Stimulated activated CD4-positive, alpha-beta T cell treated with anti-CD3 and anti-CD28 coated beads, Interleukin-12 subunit alpha, Interleukin-12 subunit beta, amount 100 ng/mL, for 24 hours (primary cell): ENCODE measurements at places on chromosomes 3 and 15.

DNA sequence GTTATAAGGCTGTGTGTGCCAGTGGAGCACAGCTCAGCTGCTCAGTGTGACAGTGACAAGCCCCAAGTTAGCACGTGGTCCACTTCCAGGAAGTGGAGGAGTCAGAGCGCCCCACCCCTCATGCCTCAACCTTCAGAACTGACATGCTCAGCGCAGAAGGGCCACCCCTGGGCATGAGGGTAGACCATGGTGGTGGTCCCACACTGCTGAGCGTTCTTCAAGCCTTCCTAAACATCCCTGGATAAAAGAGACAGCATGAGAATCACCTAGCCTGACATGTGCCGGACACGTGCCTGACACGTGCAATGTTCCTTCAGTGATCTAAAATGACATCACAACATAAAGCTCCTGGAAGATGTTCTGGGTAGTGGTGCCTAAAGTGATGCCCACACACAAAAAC lies 16.8 kb downstream of the ATP10A start:
- no peak for DNase-seq

DNA sequence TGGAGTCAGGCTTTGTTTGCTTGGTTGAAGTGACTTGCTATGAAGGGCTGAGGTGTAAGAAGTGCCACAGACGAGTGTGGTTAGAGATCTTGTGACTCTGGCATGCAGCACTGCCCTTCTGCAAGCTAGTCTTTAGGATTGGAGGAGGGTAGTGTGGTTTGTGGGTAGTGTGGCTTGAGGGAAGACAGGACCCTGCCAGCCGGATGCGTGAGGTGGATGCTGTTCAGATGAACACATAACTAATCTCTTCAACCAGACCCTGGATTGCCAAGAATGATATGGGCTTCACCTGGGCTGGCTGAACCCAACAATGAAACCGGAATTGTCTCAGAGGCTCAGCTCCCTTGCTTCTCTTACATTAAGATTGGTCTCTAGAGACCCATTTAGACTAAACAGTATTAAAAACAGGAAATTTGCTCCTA lies 32.7 kb downstream of the STARD9 start:
- DNase-seq = no peak

- DNase-seq = no peak
These were observed 441.3 kb upstream of the THBS1 start for GRCh38 chr15:39139431-39140059.

- DNase-seq = no peak
These were observed 31.9 kb downstream of the AGTR1 start for GRCh38 chr3:148729476-148730055.

DNA sequence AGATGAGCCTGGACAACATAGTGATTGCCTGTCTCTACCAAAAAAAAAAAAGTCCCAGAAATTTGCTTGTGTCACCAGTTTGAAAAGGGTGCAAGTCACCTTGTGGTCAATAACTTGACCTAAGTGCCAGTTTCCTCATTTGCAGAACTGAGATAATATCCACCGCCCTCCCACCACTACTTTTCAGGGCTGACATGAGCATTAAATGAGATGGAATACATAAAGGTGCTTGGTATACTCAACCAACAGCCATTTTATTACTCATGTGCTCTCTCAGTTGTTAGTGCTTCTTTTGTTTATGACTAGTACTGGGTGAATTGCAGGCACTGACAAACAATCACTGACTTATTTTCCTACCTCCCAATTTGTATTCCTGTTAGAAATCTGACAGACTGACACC lies 340.5 kb upstream of the SATB1 start:
- DNase-seq = no peak

DNA sequence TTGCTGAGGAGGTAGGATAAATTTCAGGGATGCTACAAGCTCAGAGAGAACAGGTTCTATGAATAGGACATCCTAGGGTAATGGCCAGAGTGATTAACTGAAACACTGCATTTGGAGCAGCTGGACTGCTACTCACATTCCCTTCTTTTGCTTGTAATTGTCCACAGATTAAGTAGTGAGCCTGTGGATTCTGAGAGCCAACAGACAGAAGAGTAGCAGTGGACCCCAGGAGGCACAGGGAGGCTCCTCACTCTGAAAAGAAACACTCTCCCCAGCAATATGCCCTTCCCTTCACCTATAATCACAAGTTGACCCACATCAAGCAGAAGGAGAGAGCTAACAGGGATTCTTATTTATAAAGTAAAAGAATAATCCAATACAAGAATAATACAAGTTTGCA lies 10.6 kb upstream of the RFX7 start:
- DNase-seq = no peak

- DNase-seq = no peak
These were observed 22.3 kb upstream of the SLC12A8 start for GRCh38 chr3:125234831-125235230.

GRCh38 chr15:82803793-82804574 lies 1.9 kb downstream of the FSD2 start:
- DNase-seq = no peak

- DNase-seq = no peak
These were observed 13.2 kb upstream of the PCSK6 start for GRCh38 chr15:101502572-101503295.

DNA sequence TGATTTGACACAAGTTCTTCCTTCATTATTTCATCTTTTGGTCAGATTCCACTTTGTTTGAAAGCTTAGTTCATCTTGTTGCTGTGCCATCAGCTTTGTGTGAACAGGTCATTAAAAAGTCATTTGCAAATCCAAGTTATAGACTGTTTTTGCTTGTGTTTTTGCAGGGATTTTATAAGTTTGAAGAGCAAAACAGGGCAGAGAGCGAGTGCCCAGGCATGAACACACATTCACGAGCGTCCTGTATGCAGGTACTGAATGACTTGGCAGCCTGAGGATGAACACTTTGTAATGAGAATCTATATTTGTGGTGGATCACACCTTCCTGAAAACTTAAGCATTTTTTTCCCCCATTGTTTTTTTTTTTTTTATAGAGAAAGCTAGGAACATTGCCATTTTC lies 60.6 kb upstream of the SAMMSON start:
- DNase-seq = no peak

DNA sequence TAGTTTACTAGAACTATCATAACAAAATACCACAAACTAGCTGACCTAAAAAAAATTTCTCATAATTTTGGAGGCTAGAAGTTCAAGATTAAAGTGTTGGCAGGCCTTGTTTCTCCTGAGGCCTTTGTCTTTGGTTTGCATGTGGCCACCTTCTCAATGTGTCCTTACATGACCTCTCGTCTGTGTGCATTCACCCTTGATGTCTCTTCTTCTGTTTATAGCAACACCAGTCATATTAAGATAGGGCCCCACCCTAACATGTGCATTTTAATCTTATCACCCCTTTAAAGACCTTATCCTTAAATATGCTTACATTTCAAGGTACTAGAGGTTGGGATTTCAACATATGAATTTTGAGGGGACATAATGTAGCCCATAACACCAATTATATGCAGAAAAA lies 177.0 kb downstream of the ZBBX start:
- no peak for DNase-seq

- DNase-seq = no peak
These were observed at the start of gene UCN2 for GRCh38 chr3:48563382-48563918. UCN2 (minus strand) TSS chr3:48563781; CDS start chr3:48563124, 657 bp downstream.

- DNase-seq = no peak
These were observed 283.8 kb downstream of the TLE3 start for GRCh38 chr15:69813881-69814280.

GRCh38 chr3:81443457-81443782 lies 318.0 kb downstream of the GBE1 start:
- DNase-seq = no peak

- DNase-seq = no peak
These were observed 2.3 kb upstream of the SLC2A2 start for GRCh38 chr3:171028779-171029232.

- DNase-seq = no peak
These were observed 226.9 kb downstream of the CACNA2D3 start for GRCh38 chr3:54349231-54349652.

- DNase-seq = no peak
These were observed 550.4 kb upstream of the NAALADL2 start for GRCh38 chr3:174308736-174309135.

DNA sequence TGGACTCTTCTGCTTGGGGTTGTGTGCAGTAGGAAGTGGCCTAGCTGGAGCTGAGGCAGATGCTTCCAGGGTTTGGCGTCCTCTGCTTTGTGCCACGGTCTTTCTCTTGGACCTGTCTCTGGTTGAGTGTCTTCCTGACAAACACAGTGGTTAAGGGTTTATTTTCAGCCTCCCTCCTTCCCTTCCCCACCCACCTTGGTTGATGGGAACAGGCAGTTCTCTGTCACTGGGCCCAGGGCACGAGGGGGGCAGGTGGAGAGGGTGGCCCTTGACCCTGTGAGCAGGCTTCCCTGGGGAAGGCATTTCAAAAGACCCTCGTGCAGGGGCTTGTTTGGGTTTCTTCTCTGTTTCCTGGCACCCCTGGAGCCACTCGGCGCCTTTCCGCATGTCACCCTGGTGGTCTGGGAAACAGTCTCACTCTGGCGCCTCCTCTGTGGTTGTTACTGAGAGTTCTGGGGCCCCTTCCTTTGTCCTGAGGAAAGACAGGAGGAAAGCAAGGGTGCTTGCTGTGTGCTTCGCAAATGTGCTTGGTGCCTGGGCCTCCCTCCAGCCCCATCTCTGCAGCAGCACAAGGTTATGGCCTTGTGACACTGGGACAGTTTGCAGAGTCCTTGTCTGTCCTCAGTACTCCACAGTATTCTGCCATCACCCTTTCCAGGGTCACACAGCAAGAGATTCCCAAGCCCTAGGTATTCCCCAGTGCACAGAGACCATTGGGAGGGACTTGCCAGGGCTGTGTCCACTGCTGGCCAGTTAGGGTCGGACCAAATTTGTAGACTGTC lies 10.3 kb upstream of the STAB1 start:
- DNase-seq = no peak

DNA sequence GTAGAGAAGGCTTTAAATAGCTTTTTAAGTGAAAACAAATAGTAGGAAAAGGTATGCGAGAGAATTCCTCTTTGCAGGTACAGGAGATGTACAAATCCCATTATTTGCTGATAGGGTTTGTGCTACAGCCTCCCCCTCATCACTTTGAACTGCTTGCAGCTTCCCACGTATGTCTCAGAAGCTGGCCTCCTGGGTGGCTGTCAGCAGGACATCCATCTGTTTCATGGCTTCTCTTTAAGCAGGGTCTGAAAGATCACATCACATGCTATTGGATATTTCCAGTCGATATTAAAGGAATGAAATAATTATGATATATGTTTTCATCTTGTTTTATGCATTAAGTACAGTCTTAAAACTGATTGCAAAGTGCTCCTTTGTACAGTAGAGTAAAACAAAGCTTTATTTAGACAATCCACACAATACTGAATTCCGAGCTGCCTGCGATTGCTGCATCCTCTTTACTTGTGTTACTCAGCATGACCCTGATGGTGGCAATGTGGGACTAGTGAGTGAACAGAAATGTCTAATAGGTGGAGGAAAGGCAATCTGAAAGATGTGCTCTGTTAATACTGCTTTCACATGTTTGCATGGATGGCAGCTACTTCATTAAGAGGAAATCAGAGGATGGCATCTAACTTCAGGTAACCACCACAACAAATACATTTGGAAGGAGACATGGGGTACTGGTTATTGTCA lies 930.6 kb upstream of the SEMA6D start:
- no peak for DNase-seq

DNA sequence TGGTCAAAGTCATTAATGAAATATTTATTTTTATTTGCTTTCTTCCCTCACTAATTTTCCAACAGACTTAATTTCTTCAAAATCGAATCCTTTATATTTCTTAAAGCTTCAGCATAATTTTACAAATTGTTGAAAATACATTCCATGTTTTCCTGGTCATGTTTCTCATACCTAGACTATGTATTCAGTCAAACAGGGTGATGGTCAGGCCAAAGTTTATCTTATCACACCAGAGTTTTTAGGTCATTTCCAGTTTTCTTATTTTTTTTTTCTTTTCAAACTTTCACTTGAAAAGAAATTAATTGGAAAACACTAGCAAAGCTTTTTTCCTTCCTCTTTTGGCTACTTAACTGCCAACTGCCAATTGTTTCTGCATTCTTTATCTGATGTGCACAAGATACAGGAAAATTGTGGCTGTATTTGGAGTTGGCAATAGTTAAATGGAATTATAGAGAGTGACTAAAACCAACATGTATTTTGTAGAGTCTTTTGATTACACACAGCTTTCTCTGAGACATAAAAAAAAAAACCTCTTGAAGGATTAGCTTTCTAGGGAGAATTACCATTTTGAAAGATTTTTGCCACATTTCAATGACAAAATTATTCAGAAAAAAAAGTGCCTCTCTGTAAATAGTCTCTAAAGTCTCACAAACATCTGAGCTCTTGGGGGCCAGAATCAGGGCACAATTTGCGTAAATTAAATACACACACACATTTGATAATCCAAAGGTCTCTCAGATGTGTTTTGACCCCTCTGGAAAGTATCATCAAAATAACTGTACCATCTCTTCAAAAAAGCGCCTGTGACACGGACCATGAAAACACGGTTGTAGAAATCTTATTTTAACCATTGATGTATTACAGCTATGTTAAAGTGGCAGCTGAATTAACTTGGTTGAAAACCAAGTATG lies 603.2 kb upstream of the KCNMB2 start:
- DNase-seq = no peak

- DNase-seq = no peak
These were observed 15.7 kb upstream of the AEN start for GRCh38 chr15:88605189-88606069.

- DNase-seq = no peak
These were observed 42.3 kb upstream of the ZNF280D start for GRCh38 chr15:56775641-56776040.

- no peak for DNase-seq
These were observed 4.1 kb downstream of the RASGRP1 start for GRCh38 chr15:38560456-38560926.

GRCh38 chr3:17027318-17027717 lies 142.6 kb downstream of the PLCL2 start:
- no peak for DNase-seq

DNA sequence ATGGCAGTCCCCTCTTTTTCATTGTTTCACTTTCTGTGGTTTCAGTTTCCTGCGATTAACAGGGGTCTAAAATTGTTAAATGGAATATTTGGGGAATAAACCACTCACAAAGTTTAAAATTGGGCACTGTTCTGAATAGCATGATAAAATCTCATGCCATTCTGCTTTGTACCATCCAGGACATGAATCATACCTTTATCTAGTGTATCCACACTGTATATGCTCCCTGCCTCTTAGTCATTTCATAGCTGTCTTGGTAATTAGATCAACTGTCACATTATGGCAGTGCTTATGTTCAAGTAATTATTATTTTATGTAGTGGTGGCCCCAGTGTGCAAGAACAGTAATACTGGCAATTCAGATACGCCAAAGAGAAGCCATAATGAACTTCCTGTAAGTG lies 734.5 kb downstream of the ZPLD1 start:
- no peak for DNase-seq

DNA sequence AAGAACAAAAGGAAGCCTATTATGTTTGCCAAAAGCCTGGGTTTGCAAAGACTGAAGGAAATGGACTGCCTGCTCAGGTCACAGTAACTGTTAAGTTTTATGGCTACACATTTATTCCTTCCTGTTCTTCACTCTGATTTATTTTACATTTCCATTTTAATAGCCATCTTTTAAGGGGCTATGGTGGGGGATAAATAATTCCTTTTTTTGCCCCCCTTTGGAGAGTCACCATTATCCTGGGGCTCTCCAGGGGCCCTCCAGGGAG lies 53.5 kb upstream of the MYZAP start:
- DNase-seq = no peak
